Tibial nerve (tissue), 4 donors: ENCODE measurements at places on chromosomes 5 and 9. TPM values are rescaled to one million over a fixed set of nuclear protein-coding genes. Genes with fewer than 3 reads are reported as not detected.

- no peak for DNase-seq
These were observed 754.0 kb upstream of the ADAMTS16 start for GRCh38 chr5:4386152-4386551.

GRCh38 chr9:113898596-113898995, 22.5 kb downstream of the ZNF618 start:
- no peak for DNase-seq

Gene SUSD3
- 3.0 TPM for total RNA-seq

Gene KIF20A
- total RNA-seq = 2.1 TPM

DNA sequence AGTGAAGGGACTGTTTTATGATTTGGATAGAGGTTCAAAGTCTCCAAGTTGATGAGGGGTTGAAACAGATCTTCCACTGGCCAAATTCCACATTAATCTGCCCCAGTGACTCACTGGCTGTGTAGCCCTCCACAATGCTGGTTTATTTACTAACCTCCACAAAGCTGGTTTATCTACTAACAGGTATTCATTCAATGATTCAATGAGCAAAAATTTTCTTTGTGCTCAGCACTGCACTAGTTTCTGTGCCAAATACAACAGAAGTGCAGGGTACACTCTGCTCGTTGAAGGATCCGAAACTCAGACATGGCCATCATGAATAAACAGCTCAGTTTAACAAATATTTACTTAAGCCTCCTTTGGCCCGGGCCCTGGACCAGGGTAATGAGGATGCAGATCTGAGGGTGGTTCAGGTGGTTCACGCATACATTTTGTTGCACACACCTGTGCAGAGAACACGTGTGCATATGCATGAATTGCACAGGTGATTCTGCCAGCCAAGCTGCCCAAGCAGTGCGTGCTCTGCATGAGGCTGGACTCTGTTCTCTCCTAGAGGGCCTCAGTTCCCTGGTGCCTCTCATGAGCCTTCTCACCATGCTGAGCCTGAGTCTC, 71.0 kb downstream of the SH3PXD2B start:
- no peak for DNase-seq

- DNase-seq = no peak
These were observed 579 bp upstream of the ASTN2 start for GRCh38 chr9:117415358-117415914.

Gene CRHBP
- total RNA-seq = 1.4 TPM

DNA sequence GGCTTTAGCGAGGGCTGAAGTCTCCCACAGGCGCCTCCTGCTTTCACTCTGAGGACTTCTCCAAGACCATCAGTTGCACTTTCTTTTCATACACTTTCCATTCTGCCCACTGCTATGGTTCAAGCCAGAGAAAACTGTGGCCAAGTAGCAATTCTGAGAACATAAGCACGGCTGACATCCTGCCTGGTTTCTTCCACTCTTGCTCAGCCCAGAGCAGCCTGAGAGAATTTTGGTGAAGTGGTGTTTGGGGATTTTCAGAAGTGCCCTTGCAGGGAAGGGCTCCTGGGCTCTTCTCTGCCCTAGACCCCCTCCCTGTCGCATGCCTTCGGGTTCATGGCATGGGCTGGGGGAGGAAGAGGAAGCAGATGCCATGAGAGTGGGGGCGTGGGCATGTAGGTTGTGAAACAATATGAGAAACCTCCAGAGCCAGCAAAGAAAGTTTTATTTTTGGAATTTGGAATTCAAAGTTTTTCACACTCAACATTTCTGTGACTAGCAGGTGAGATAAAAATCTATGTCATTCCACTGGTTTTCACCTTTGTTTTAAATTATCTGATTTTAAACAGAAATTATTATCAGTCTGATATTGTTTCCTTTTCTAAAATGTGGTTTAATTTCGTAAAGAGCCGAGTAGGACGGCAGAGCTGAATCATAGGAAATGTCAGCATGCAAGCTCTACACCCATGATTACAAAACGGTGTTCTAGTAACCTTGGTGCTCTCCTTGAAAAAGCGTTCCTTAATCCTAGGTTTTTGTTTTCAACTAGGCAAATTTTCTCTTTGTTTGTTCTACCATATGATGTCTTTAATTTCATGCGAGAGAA, 27.8 kb upstream of the TNFSF8 start:
- no peak for DNase-seq

- no peak for DNase-seq
These were observed 10.5 kb downstream of the FBXO4 start for GRCh38 chr5:41935544-41935943.

DNA sequence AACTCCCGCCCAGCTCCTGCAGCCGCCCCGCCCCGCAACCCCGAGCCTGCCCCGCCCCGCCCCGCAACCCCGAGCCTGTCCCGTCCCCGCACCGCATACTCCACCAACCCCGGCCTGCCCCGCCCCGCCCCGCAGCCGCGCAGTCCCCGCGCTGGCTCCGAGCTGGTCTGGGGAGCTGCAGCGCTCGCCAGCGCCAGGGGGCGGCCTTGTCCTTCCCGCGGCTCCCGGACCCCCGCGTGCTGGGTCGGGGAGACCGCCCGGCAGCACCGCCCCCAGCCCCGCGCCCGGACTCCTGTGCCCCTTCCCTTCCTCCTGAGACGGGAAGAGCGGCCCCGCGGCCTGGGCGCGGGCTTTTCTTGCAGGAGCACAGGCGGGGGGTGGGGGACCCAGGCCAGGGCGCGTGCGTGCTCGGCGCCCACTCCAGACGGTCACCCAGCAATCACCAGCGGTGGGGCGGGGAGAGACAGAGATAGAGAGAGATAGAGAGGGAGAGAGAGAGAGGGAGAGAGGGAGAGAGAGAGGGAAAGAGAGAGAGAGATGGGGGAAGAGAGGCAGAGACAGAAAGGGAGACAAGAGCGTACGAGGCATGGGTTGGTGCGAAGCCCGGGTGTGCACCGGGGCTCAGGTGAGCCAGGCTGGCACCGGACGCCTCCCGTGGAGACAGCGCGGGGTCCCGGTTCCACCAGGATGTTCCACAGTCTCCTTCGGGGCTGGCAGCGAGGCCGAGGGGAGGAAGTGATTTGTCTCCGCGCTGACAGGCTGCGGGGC, 14.7 kb upstream of the TMEM250 start:
- DNase-seq = no peak

- no peak for DNase-seq
These were observed 19.0 kb downstream of the SEC61B start for GRCh38 chr9:99241106-99241505.

DNA sequence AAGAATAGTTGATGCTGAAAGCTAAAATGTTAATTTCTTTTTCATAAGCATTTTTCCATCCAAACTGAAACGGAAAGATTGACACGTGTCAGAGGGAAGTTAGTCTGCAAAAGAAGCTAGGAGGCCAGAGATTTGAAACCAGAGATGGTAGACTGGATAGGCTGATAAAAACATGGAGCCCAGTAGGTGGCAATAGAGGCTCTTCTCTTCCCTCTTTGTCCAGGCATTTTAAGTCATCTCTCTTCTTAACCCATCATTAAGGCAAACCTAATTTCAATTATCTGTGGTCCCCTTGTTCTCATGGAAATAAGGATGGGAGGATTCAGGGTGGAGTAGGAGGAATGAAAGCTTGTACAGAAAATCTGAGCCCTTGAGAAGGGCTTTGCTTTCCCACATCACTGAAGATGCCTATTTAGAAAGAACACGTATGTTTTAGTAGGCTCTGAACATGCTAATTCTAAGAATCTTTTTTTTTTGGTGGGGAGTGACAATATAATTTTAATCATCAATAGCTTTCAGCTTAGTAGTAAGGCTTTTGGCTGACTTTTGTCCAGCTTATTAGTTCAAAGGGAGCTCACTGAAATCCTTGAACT, 66.6 kb downstream of the ZNF474 start:
- no peak for DNase-seq

GRCh38 chr5:57932761-57933160, 450.1 kb upstream of the ACTBL2 start:
- no peak for DNase-seq

- no peak for DNase-seq
These were observed 298.5 kb downstream of the KDM4C start for GRCh38 chr9:7056254-7056653.

DNA sequence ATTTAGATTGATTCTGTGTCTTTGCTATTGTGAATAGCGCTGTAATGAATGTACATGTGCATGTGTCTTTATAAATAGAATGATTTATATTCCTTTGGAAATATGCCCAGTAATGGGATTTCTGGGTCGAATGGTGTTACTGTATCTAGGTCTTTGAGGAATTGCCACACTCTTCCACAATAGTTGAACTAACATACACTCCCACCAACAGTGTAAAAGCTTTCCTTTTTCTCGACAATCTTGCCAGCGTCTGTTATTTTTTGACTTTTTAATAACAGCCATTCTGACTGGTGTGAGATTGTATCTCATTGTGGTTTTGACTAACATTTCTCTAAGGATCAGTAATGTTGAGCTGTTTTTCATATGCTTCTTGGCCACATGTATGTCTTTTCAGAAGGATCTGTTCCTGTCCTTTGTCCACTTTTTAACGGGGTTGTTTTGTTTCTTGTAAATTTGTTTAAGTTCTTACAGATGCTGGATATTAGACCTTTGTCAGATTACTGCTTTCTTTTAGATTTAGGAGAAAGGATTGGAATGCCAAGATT, 125.0 kb upstream of the NR5A1 start:
- DNase-seq = no peak

- no peak for DNase-seq
These were observed 828 bp upstream of the TRIO start for GRCh38 chr5:14142202-14142826.

DNA sequence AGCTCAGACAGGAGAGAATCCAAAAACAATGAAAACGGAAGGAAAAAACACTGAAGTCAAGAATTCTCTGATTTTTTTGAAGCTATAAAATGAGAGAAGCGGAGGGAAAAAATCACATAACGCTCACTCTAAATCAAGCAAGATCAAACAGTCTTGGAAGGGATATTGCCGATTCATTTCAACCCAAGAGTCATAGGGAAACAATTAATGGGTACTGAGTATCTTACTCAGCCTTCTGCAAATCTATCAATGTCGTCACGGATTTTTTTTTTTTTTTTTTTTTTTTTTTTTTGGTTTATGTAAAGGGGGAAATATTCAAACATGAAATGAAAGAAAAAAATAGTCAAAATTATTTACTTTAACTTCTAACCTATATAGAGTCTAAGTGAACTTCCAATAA, 9.5 kb downstream of the MEF2C start:
- no peak for DNase-seq
